ENCODE measurements at places on chromosomes 5 and 9.

DNA sequence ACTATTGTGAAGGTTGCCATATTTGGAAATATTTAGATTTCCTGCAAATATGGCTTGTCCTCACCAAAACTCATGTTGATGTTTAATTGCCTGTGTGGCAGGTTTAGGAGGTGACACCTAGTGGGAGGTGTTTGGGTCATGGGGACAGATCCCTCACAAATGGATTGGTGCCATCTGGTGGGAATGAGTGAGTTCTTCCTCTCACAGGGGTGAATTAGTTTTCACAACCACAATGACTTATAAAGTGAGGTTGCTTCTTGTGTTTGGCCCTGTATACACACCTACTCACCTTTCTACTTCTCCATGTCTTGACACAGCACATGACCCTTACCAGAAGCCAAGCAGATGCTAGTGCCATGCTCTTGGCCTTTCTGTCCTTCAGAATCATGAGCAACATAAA lies 41.1 kb downstream of the ISOC1 start:
- no peak for DNase-seq

DNA sequence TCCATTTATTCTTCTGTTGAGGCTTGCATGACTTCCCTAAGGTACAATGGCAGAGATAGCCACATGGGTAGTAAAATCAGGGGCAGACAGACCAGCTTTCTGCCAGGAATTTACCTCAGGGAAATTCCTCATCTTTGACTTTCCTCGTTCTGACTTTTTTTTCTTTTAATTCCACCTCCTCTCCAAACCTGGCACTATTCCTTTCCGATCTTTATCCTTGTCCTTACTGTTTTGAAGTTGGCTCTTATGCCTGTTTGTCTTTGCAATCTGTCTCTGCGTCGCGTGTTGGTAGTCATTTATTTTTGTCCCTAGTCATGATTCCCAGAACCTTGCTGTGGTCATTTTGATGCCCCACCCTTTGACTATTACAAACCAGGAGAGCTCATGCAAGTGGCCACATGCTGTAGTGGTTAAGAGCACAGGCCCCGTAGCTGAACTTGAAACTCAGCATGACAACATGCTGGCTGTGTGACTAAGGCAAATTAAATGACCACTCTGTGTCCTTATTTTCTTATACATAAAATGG lies 19.0 kb downstream of the TMC1 start:
- DNase-seq: no peak

GRCh38 chr9:75889577-75889976 lies 896 bp upstream of the PCSK5 start:
- DNase-seq: no peak

DNA sequence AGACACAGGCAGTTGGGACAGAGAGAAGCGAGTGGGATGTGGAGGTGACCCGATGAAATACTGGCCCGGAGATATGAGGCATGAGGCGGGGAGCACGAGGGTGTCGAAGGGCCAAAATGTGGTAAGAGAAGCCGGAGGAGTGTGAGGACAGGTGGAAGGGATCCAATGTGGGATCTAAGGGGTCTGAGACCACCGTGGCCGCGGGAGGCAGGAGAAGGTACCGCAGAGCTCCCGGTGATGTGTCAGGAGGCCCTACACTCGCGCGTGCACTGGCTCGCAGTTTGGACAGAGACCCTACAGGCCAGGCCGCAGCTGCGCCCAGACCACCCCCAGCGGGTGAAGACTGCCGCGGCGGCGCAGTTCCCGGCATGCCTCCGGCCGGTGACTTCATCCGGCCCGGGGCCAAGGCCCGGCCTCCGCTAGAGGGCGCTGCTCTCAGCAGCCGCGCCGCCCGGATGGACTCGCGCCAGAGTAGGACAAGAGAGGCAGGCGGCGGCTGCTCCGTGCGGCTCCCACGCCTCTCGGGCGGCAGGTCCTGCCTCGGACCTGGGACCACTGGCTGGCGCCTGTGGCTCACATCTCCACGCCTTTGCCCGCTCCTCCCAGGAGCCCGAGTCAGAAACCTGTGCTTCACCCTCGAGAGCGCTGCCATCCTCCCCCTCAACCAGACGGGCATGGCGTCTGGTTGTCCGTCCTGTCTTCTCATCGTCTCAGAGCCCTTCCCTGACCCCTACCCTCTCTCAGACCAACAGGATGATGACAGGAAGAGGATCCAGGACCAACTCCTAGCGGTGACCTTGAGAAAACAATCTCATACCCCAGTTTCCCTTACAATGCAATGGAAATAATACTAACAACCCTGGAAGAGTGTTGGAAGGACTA lies 35.4 kb upstream of the STING1 start:
- peak; percentile 95 for DNase-seq

- no peak for DNase-seq
Measured at GRCh38 chr5:91562922-91563321, 179.8 kb upstream of the ARRDC3 start.

DNA sequence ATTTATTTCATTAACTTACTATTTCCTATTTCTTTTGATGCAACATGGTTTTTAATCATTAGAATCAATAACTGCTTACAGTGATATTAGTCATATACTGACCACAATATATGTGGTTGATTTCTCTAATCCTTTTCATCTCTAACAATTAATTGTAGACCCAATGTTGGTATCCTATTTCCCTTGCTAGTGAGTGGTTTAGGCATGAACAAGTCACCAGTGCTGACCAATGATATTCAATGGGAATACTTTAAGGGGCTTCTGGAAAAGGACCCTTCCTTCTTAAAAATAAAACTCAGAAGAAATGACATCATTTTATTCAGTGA lies 672.4 kb upstream of the GRAMD2B start:
- no peak for DNase-seq

DNA sequence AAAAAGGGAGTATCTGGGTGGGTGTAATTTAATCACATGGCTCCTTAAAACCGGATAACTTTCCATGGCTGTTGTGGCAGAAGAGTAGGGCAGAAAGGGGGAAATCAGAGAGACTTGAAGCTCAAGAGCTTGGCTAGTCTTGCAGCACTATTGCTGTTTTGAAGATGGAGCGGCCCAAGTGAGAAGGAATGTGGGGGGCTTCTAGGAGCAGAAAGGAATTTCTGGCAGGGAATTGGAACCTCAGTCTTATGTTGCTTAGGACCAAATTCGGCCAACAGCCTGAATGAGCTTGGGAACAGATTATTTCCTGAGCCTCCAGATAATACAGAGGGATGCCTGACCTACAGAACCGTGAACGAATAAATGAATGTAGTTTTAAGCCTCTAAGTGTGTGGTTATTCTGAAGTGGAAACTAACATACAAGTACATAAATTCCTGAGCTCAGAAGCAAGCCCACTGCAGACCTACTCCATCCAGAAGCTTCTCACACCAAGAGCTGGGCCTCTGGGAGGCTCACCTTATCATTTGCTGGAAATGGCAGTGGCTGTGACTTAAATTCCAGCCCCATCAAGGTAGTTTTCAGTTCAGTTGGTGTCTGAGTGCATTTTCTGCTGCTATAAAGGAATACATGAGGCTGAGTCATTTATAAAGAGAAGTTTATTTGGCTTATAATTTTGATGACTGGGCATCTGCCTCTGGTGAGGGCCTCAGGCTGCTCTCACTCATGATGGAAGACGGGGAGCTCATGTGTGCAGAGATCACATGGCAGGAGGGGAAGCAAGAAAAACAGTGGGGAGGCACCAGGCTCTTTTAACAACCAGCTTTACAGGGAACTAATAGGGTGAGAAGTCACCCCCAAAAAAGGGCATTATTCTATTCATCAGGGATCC lies 15.3 kb upstream of the TMEM174 start:
- DNase-seq: no peak
